ENCODE measurements at places on chromosomes 12 and 14.
A peak's percentile ranks its signal among the peaks of the same experiment; 100 is the strongest.

DNA sequence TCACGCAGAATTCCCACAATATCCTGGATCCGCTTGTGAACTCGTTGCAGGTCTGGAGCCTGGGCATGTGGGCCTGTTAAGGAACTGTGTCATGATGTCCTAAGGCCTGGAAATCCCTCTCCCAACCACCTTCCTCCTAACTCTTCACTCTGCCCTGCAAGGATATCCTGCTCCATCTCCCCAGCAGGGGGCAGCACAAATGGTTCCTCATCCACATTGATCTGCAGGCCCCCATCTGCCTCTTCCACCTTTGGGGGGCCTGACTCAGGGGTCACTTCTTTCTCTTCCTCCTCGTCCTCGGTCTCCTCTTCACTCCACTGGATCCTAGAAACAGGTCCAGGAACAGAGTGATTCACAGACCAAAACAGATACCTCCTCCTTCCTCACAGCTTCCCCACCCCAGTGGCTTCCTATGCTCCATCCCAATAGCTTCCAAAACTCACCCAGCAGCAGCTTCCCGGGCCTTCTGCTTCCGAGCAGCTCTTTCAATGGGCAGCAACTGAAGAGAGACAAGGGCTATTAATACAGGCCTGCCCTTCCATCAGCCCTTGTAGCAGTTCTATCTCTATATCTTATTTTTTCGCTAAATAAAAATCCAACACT lies 4.5 kb downstream of the NOP2 start:
- peak; percentile 74 for DNase-seq

GRCh38 chr14:101559250-101559623 lies 2.1 kb upstream of the DIO3 start:
- DNase-seq = no peak

- DNase-seq = peak; percentile 10
Measured at GRCh38 chr12:23949348-23950209, at the start of gene SOX5. Gene SOX5, minus strand, starts transcription at chr12:23949670. Its CDS starts 69 bp downstream, at chr12:23949601.

DNA sequence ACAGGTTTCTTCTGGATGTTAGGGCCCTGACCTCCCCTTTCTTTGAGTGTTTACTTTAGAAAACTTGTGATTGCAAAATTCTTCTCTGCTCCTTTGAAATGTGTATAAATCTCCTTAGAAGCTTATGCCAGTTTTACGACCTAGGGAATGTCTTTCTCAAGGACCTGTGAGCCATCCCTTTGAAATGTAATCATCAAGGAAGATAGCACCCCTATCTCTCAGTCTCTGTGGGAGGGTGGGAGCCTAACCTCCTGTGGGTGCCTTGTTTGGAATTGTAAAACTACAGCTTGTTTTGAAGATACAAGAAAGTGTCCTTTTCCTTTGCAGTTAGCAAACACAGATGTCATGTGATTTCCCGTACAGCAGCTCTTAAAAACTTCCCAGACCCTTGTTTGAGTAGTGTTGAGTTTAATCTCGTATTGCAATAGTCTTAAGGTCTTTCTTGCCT lies 3.3 kb downstream of the OR10AD1 start:
- no peak for DNase-seq

GRCh38 chr12:7303230-7303629 lies 642 bp upstream of the ACSM4 start:
- DNase-seq = no peak

GRCh38 chr12:48750215-48750614 lies 33.7 kb upstream of the CCNT1 start:
- DNase-seq = no peak

DNA sequence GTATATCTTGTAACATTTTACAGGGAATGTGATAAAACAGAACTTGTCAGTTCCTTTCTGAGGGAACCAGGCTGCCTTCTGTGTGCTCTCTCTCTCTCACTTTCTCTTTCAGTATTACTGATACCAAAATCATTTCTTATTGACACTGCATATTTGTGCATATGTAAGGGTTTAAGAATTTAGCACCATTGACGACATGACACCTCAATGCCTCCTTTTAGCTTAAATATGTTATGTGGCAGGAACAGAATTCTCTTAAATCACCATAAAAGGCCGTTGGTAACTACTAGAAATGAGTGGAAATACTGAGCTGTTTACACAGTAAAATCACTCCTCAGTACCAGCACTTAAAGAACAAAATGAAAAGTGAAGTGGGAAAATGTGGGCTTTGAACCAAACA lies 457.7 kb upstream of the SYT1 start:
- no peak for DNase-seq

DNA sequence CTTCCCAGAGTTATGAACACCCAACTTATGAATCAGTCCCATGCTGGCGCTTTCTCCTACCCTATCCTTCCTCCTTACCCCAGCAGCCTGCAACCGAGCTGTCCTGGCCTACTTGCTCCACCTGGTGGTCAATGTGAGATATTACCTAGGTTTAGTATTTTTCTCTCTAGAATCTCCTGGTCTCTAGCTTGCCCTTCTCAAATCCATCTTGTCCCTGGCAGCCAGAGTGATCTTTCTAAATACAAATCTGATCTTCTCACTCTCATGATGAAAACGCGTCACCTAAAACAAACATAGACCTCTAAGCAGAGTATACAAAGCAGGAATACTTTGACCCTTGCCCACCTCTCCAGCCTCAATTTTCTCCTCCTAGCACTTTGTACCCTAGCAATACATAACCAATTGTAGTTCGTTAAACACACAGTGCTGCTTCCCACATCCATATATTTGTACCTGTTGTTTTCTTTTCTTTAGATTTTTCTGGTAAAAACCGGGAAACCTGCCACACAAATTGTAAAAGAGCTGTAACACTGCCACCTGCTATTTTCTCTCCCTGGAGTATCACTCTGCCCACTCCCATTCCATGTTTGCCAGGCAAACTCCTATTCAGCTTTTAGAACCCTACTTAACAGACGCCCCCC lies 20.0 kb upstream of the TCP11L2 start:
- DNase-seq = peak; percentile 63
